ACHN (cell line): ENCODE measurements at places on chromosomes 1 and 21.

- DNase-seq = no peak
Measured at GRCh38 chr1:62066713-62067112, 127.9 kb upstream of the L1TD1 start.

- DNase-seq = no peak
Measured at GRCh38 chr1:94253456-94254017, 16.2 kb upstream of the ARHGAP29 start.

DNA sequence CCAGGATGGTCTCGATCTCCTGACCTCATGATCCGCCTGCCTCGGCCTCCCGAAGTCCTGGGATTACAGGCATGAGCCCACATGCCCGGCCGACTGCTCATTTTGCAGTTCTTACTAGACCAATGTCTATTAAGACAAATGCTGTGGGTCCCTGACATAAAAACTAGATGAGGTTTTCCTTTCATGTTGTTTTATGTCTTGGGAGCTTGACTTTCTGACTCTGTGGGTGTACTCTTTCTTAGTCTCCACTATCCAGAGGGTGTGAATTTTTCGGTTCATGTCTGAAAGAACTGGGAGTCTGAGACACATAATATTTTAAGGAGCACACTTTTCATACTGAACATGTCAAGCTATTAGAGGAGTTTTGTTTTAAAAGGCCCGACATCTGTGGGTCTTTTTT is 744.9 kb upstream of the B3GALT2 start:
- no peak for DNase-seq

DNA sequence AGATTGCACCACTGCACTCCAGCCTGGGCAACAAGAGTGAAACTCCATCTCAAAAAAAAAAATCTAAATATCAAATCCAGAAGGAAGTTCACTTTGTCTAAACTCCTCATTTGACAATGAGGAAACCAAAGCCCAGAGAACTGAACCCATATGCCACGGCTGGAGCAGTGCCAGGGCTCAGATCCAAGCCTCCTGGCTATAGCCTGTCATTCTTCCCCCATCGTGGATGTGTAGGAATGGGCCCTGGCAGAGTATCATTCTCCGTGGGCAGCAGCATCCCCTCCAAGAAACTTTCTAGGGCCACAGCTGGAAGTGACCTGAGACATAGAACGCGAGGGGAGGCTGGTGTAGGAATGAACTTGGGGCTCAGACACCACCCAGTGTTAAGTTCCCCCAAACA is 47.2 kb downstream of the CAPN9 start:
- DNase-seq = no peak

DNA sequence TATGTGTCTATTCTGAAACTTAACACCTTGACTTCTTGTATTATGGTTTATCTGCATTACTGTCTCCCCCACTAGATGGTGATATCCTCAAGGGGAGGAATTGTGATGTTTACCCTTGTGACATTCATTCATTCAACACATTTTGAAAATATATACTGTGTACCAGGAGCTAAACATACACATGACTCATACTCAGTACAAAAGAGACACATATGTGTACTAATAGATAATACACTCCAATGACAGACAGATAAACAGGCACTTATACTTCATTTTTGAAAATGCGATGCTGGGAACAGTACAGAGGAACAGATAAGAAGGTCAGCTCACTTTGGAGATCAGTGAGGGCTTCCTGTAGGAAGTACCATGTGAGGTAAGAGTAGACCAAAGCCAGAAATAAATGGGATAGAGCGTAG is 8.9 kb upstream of the RAB3GAP2 start:
- peak; percentile 27 for DNase-seq

GRCh38 chr1:40710581-40711315 is 19.2 kb downstream of the NFYC start:
- DNase-seq = no peak

DNA sequence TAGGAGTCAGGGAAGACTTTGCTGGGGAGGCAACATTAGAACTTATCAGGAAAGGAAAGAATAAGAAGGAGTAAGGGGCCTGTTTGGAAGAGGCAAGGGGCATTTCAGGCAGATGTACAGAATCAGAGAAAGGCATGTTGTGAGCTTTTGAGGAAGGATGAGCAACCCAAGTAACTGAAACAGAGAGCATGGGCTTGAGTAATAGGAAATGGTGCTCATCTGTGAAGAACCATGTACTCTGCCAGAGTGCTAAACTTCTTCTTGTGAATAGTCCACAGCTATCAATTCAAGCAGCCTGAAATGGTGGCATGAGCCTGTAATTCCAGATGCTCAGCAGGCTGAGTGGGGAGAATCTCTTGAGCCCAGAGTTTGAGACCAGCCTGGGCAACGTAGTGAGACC is 19.2 kb upstream of the PIGK start:
- DNase-seq = no peak

GRCh38 chr1:225850370-225850769 is 31.8 kb downstream of the TMEM63A start:
- DNase-seq = no peak

DNA sequence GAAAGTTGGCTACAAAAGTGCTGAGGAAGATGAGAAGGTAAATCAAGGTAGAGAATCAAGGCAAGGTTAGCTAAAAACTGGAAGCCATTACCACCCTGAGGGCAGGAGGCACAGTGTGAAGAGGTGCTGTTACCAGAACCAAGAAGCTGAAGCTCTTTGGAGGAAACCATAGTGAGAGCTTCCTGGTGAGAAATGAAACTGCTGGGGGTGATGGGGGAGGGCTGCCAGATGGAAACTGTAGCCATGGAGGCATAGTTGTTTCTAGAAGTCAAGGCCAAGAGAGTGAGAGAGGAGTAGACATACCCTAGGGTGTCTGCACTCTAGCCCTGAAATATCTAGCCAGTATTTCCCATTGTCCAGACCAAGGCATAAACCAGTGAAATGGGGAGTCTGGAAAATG is 28.7 kb downstream of the IFI44 start:
- DNase-seq = no peak

DNA sequence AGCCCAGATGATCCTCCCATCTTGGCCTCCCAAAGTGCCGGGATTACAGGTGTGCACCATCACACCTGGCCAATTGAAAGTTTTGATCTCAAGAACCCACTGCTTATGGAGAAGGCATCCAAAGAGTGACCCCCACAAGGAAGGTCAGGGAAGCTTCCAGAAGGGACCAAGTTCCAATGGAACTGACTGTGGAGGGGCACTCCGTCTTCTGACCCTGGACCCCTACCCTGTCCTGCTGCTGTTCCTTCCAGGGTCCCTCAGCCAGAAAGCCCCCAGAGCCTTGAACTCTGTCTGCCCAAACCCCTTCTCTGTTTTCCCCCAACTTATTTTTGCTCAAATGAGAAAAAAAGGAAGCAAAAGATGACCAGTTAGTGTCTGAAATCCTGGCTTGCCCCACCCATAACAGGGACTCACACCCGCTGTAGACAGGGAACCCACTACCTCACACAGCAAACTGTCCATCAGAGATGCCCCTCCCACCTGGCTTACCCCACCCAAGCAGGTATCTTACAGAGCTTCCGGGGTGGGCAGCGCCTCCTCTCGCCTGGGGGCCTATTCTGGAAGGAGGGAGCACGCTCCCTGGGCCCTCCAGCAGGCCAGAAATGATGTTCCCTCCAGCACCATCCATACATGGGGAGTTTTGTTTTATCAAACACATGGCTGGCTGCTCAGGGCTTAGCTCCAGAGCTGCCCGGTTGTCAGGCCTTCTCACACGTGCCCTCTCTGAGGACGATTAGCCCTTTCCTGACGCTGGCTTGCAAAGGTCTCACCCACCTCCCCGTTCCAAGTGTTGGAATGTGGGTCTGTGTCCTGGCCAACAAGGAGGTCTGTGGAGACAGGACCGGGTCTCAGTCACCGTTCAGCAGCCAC is 3.1 kb upstream of the WNT3A start:
- no peak for DNase-seq
